ENCODE measurements at places on chromosomes 16 and 17.

DNA sequence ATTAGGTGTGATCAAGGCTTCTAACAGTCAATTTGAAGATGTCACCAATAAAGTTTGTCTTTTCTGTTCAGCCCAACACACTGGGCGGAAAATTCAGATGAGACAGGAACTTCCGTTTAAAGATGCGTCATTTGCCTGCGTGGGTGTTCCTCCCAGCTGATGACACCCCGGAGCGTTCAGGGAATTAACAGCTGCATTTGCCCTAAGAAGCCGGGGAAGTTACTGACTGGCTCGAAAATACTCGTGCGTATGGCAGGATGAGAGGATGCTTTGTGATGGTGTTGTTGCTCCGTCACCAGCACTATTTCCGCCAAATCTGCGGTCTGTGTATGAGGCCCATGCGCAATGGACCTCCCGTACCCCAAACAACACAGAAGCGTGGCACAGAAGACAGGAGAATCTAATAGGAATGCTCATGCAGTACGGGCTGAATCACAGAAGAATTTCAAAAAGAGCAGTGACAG is 11.9 kb upstream of the PVALEF start:
- DNase-seq, result no peak

GRCh38 chr17:17030515-17031211 is 11.6 kb upstream of the MPRIP start:
- DNase-seq, result no peak

GRCh38 chr17:80986046-80986445 is 5.6 kb upstream of the CHMP6 start:
- no peak for DNase-seq

GRCh38 chr16:19396555-19397011 is 21.1 kb upstream of the TMC5 start:
- DNase-seq, result no peak

DNA sequence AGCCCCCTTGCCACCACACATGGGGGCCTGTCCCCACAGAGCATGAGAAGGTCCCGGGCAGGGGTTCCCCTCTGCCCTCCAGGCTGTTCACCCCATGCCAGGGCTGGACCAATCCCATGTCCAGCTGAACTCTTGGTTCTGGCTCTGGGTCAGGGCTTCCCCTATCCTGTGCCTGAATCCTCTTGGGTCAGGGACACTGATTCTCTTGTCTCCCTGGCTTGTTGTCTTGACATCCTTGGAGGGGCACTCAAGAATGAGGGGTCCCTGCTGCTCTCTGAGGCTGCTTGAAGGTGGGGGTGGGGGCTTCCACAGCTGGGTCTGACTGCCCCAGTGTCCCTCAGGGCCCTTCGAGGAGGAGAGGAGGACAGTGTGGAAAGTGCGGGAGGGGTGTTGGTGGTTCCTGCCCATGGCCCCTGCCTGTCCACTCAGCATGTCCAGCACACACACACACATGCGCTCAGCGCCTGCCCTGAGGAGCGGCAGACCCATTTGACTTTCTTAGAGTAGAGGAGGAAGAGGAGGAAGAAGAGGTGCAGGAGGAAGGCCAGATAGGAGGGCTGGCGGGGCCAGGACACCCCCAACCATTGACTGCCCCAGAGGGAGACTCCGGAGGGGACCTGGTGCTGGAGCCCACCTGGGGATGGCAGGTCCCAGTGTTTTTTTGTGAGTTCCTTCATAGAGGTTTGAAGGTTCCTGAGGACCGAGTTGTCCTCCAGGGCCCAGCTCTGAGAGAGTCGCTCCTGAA is 47.0 kb downstream of the TNFRSF13B start:
- DNase-seq, result no peak

DNA sequence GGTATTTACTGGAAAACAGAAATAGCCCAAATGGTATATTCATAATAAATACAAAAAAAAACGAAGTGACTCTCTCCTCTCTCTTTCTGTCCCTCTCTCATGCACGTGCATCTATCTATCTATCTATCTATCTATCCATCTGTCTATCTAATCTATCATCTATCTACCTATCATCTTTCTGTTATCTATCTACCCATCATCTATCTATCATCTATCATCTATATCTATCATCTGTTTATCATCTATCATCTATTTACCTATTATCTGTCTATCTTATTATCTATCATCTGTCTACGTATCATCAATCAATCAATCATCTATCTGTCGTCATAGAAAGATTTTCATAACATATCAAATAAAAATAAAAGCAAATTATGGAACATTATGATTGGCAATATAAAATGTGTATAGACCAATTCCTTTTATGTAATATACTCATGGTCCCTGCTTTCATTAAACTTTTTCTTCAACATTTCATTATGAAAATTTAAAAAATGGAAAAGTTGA is 126.7 kb upstream of the CACNG3 start:
- DNase-seq, result no peak
